Stimulated activated CD8-positive, alpha-beta memory T cell treated with anti-CD3 and anti-CD28 coated beads, Interleukin-15, amount 100 ng/mL, for 24 hours (primary cell): ENCODE measurements at places on chromosomes 3 and 15.

GRCh38 chr3:193053046-193053435, 135.4 kb upstream of the MB21D2 start:
- no peak for DNase-seq

- no peak for DNase-seq
Measured at GRCh38 chr3:139295040-139295439, 48.8 kb upstream of the MRPS22 start.

DNA sequence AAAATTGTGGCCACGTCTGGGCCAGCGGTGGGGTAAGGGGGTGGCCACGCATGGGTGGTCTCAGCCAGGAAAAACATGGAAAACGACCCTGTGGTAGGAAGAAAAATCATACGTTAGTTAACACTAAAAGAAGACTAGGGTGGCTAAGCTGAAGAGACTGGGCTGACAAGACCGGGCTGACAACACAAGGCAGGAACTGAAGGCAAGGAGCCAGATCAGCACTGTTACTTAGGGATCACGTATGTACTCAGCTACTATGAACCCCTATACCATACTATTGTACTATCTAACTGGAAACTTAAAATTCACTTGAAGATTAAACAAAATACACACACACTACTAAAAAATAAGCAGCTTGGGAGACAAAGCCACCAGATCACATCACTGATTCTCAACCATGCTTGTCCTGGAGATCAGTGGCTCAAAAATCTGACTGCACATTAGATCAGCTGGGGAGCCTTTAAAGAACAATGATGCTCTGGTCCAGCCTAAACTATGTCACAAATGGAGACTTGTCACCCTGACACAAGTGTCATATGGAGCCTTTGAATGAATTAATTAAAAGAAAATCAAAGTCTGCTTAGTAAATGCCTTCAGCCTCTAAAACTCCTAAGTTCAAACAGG, 442.2 kb downstream of the SHQ1 start:
- no peak for DNase-seq

DNA sequence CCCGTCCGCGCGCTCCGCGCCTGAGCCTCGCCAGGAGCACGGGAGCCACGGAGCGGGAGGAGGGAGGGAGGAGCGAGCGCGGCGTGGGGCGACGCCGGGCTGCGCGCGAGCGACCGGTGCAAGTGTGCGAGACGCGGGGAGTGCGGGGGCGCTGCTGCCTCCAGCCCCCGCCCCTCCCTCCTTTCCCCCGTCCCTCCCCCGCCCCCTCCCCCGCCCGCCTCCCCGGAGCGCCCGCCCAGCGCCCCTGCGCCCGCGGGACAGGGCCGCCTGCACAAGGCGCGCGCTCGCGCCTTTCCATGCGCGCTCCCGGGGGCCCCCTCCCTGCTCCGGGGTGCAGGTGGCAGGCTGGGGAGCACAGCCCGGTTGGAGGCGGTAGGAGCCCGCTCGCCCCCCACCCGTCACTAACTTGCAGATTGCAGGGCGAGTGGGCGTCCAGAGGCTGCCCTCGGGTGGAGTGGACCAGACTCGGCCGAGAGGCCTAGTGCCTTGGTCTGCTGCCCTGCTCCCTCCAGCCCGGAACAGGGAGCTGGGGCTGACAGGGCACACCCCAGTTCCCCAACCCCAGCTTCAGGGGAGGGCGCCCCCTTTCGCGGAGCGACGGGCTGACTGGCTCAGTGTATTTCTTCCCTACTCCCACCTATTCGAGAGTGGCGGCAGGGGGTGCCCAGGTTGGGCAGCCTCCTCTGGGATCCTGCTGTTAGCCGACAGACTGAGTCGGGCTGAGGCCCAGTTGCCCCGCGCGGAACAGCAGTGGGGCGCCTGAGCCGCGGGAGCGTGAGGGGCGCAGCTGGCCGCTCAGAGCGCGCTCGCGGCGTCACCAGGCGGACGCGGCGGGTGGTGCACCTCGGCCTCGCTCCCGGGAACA, at the start of gene WNT7A:
Gene WNT7A (minus strand): TSS at position 126 of the 865 bp plus-strand sequence. CDS start 255 bp downstream, outside the sequence.
- no peak for DNase-seq

DNA sequence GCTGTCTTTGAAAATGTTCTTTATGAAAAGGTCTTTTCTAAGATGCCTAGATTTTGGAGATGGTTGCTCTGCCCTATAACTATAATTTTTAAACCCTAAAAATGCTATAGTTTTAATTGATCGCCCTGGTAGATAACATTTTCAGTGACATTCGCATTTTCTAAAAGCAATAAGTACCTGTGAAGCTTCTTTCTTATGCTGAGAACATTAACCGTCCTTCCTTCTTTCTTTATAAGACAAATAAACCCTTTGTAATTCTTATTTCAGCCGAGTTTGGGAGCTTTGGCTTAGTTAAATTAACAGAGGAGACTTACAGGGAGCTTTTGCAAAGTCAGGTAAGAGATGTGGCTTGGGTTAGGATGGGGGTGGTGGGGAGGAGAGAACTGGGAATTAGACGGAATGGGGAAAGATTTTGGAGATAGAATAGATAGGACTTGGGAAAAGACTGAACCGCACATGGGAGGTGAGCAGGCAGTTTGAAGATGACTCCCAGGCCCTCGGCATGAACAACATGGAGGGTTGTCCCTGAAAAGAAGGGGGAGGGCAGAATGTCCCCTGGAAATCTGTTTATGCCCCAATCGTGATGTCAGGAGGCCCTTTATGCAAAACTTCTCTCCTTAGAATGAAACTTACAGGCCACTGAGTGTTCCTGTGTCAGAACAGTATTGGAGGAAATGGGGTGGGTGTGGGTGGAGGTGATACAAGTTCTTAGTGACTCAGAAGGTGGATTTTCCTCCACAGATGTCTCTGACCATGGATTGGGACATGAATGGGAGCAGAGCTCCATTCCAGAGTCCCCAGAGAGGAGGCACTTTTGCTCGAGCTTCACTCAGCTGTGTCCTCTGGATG, 76.2 kb upstream of the LARS2 start:
- no peak for DNase-seq

DNA sequence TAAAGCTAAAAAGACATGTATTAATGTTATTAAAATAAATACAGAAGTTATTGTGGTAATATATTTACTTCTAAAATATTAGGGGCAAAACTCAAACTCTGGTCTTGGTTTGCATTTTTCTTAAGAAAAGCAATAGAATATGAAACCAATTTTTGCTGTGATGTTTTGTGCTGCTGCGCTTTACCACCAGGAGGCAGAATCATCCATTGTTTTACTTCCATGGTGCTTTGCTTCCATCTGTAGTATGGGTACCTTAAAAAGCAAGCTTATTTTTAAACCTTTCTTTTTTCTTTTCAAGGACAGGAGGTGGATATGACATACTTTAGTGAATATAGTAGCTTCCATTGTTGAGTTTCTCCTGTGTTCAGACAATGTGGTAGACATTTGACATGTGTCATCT, 46.6 kb upstream of the MRPL3 start:
- no peak for DNase-seq

DNA sequence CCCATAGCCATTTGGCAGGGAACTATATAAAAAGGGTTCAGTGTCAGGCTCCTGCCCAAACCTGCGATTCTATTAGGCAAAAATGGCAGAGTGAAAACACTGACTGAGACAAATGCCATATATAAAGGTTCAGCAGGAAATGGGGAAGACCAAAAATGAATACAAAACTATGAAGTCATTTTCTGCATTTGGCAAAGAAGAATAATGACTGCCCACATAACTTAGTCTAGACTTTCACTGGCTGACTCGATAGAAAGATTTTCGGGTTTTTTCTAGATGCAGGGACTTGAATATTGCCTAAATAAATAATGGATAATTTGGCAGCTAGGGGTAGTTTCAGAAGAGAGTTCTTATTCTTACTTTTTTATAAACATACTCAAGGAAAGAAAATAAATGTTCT, 178.0 kb downstream of the TPRG1 start:
- DNase-seq: no peak

DNA sequence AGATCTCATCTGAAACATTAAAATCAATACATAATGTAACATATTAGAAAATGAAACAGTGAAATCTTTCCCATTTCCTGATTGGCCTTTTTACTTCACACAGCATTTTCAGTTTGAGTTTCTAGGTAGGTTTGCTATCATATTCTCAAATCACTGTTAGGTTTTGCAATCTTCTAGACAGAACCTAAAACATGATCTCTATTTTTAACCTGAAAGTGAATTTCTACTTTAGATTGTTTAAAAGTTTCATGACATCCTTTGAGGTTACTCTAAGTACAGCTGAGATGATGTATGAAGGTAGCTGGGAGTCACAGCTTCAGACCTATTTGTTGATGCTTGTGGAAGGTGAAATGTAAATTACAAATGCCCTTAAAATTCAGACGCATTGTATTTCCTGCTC, 118.4 kb upstream of the GPR149 start:
- DNase-seq: no peak

- no peak for DNase-seq
Measured at GRCh38 chr3:150015901-150016300, 45.2 kb upstream of the PFN2 start.

GRCh38 chr3:64828276-64828675, 140.5 kb upstream of the ADAMTS9 start:
- DNase-seq: no peak

- no peak for DNase-seq
Measured at GRCh38 chr15:48721061-48721810, 75.7 kb upstream of the FBN1 start.

- DNase-seq: no peak
Measured at GRCh38 chr3:141063831-141064230, 12.7 kb downstream of the SPSB4 start.

DNA sequence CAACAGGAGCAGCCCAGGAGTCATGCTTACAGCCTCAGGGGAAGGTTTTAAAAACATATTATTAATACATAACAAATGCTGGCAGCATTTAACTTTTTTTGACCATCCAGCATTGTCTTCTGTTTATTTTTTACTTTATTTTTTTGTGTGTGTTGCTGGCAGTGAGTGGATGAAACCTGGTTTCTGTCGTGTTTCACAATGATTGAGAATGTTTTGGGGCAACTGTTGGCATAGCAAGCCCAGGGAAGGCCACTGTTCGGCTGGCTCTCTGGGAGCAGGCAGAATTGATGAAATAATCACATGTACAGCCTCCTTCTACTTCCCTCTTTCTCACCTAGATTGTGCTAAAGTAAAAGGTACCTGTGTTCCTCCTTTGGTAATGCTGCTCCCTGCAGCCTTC, 190.2 kb downstream of the NR1D2 start:
- DNase-seq: no peak

DNA sequence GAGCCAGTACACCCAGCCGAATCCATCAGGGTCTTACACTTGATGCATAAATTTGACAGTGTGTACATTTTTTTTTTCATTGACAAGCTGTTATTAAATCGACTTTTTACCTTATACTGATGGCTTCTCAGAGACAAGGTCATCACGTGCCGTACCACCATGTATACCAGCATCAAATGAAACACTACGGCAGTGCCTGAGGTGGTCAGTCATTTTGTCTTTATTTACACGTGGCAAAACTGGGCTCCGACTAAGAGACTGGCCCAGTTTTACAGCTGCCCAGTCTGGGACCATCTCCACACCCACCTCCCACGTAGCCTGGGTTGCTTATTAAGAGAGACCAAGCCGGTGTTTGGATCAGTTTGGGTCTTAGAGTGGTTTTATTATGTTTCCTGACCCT, 57.4 kb downstream of the TMEM266 start:
- DNase-seq: no peak

- DNase-seq: no peak
Measured at GRCh38 chr3:175260145-175260794, 401.1 kb downstream of the NAALADL2 start.

GRCh38 chr3:126544596-126545281, 14.0 kb downstream of the C3orf22 start:
- no peak for DNase-seq

DNA sequence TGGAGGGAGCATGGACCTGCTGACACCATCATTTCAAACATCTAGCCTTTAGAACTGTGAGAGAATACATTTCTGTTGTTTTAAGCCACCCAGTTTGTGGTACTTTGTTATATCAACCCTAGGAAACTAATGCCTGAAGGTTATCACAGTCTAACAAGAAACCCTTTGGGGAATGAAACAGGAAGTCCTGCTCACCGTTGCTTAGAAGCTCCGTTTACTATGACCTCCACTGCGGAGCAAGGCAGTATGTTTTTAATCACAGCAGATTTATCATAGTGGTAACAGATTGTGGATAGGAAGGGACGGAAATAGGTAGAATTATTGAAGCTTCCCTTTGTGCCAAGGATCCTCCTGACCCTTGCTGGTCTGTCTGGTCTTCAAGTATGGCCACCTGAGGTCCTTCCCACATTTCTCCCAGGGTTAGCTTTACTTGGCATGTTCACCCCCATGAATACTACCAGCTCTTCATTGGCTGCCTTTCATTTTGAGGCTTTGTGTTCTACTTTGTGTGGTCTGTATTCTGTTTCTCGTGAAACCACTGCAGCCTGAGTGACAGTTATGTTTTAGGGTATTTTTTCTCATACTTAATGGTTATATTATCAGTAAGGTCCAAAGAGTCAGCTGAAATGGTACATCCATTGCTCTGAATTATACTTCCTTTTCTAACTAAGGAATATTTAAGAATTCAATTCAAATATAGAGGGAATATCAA, 201.6 kb downstream of the CHST2 start:
- DNase-seq: no peak

GRCh38 chr3:33883951-33884561, 85.6 kb downstream of the PDCD6IP start:
- DNase-seq: no peak

DNA sequence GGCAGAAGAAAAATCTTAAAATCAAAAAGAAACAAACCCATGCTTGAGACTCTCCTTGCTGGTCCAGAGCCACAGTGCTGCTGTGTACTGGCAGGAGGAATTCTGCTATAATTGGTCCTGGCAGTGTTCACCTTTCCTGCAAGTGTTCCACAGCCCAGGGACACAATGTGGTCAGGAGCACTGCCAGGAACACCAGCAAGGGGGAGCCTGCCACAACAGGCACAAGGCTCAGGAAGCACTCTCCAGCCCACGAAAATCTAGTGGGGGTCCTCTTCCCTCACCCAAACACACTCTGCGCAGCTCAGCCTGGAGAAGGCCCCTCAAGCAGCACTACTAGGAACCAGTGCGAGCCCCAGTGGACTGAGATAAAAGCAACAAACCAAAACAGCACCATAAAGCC, 92.9 kb downstream of the UBE3A start:
- DNase-seq: no peak

- no peak for DNase-seq
Measured at GRCh38 chr3:112557976-112558375, 3.8 kb downstream of the ATG3 start.

- DNase-seq: no peak
Measured at GRCh38 chr3:30682434-30683155, 76.2 kb downstream of the TGFBR2 start.

GRCh38 chr3:4885316-4885715, 93.9 kb upstream of the BHLHE40 start:
- DNase-seq: no peak

DNA sequence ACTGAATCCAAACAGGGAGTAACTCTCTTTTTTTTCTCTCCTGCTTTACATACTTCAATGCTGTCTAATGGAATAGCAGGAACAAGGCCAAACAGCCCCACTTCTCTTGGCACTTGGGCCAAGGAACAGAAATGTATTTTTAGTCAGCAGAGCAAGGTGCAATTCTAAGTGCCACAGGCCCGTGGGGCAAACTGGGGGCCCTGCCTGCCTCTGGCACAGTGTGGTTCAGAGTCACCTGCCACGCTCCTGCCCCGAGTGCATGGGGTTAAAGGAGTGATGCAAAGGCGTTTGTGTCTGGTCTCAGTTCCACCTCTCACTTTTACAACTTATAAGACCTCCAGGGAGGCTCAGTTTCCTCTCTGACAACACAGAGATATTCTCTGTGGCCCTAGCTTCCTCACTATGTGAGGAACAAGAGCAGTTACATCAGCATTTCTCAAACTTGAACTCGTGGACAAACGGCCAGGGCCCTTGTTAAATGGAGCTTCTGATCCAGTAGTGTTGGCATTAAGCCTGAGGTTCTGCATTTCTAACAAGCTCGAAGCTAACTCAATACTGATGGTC, 51.3 kb downstream of the LRIG1 start:
- no peak for DNase-seq
